ENCODE measurements at places on chromosomes 12 and 14. TPM values are rescaled to one million over a fixed set of nuclear protein-coding genes. Genes with fewer than 3 reads are reported as not detected.

Gene NUAK1
- polyA plus RNA-seq, result not detected

DNA sequence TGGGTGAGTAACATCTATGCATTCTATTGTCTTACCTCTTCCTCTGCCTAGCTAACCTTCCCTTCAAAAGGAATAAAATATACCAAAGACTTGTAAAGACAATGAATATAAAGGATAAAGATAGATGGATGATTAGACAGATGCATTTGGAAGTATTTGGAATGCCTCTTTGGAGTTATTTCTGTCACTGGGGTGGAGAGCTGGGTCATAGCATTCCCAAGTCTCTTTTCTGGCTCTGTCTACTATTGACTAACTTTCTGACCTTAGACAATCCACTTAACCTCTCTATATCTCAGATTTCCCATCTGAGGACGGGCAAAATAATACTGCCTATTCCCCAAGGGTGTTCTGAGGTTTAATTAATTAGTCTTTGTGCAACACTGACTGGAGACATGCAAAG lies 517.4 kb downstream of the DIO2 start:
- no peak for DNase-seq

- DNase-seq, result no peak
Measured at GRCh38 chr12:52231305-52232202, 1.5 kb upstream of the KRT7 start.

DNA sequence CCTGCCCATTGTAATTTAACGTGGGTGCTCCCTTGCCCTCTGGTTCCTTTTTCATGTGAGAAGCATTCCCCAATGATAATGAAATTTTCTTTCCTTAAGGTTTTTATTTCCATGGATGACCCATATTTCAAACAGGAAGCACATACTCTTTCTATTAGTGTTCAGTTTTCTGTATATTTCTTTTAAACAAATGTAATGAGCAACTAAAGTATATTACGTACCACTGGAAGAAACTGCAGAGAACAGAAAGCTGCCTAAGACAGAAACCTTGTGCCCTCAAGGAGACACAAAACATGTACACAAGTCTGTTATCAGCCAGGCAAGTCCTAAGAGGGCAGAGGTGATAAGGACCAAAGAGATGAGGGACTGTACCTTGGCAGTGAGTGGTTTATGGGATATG lies 414.9 kb downstream of the ETNK1 start:
- no peak for DNase-seq

DNA sequence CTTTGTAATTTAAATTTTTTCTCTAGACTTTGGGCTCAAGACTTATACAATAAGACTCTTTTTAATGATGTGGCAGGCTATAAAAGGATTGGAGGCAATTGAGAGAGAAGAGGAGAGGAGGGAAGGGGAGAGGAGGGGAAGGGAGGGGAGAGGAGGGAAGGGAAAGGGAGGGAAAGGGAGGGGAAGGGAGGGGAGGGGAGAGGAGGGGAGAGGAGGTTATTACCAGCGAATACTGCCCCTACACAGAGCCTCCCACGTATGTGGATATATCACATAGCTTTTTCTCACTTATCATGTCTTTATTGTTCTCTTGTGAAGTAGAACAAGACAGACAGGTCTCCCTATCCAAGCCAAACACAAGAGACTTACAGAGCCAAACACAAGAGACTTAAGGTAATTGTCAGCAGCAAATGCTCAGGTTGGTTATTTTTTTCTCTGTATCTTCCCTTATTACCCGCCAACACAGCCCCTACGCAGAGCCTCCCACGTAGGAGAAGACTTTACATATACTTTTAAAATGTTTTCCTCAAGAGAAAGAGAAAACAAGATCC lies 63.1 kb downstream of the DRAM1 start:
- DNase-seq, result no peak

Measured in naive B cell (primary cell).